ENCODE measurements at places on chromosomes 11 and 22.
A peak's percentile ranks its signal among the peaks of the same experiment; 100 is the strongest.

DNA sequence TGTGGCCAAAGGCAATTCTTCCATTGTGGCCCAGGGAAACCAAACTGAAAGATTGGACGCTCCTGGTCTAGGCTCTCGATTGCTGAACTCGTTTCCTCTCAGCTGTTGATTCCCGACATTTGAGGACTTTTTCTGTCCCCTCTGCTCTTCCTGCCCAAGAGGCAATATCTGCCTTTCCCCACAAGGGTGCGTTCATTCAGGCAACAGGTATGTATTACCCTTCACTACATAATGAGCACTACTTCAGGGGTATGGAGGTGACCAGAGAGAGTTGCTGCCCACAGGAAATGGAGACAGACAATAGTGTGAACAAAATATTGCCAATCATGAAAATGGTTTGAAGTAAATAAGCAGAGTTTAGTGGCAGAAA is 8.2 kb downstream of the PTH start:
- peak; percentile 22 for DNase-seq

DNA sequence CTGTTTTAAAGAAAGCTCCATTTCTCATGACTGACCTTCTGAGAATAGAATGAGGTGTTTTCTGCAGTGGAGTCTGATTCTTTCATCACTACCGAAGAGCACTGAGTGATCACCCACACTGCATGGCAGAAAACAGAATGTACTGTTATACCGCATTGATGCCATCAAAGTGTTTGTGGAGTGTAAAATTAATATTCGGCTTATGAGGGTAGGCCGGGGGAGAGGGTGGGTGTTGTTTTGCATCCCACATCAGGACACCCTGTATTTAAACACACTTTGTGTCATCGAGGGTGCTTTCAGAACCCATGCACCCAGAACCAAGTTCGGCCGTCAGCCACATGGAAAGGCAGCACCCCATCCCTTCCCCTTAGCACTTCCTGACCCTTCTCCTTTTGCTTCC is 41.3 kb upstream of the ETS1 start:
- DNase-seq, result no peak

DNA sequence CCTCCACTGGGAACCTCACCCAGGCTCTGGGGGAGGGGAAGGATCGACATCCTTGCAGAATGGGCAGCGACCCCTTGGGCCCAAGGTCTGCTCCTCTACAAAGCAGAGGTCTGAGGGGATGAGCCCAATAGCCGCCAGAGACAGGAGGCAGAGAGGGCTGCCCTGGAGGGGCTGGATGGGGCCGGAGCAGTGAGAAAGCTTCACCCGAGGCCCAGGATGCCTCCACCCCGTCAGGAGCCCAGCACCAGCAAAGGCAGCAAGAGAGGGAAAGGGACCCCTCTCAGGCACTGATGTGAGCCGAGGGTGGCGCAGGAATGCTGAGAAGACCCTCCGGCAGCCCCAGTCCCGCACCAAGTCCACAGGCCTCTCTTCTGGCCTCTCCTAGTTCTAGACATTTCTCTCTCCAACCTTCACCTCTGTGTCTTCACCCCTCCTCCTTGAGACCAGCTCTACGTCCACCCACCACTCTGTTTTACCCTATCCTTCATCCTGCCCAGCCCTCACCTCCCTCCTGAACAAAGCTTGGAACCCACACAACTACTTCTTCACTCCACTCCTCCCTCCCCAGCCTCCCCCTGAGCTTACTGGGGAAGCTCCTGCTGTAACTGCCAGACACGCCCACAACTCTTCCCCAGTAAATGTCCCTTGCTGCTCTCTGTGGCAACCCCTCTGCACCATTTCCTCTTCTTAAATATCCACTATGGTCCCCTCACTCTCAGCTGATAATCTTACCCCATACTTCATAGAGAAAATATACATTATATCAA is 131.9 kb downstream of the MPPED1 start:
- DNase-seq, result no peak

DNA sequence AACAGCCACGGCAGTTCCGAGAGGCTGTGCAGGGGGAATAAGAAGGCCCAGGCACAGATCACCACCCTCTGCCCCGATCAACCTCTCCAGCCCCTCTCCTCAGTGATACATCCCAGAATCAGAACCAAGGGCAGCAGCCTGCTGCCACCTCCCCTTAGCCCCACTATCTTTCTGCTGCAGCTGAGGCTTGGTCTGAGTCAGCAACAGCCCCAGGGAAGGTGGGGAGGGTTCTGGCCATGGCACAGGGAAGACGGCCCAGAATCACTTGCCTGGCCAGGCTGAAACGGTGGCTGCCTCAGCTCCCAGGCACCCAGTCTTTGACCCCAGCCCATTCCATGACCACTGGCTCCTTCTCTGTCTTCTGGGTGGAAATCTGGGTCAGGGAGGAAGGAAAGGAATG is 2.3 kb downstream of the CHID1 start:
- peak; percentile 8 for DNase-seq

DNA sequence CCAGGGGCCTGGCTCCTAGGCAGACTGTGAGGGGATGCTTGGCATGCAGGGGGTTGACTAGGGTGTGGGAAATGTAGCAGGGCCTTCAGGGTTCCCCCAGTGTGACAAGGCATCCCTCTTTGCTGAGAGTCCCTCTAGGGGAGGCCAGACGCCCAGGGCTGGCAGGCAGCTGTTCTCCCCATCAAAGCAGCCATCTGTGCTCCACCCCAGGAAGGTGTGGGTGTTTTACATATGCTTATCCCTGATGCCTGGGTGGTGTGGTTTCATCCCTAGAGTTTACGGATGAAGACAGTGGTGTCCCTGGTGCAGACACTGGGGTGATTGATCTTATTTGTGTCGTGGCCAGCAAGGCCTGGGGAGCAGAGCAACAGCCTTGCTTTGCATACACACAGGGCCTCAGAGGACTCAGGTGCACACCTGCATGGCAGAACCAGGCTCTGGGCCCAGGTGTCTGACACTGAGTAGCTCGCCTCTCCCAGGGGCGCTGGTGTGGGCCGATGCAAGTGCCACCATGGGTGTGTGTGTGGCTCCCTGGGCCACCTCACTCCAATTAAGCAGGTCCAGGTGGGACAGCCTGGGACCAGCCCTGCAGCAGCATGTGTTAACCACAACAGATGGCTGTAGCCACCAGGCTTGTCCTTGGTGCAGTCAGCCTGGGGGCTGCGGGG is 74.2 kb downstream of the MED15 start:
- DNase-seq, result no peak

DNA sequence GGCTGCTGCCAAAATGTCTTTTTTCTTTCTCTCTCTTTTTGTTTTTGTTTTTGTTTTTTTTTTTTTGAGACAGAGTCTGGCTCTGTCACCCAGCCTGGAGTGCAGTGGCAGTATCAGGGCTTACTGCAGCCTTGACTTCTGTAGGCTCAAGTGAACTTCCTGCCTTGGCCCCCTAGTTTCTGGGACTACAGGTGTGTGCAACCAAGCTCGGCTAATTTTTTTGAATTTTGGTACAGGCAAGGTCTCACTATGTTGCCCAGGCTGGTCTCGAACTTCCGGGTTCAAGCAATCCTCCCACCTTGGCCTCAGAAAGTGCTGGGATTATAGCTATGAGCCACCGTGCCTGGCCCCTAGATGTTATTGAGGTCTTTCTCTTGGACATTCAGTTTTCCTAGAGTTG is 2.2 kb upstream of the DDX10 start:
- no peak for DNase-seq

GRCh38 chr11:60951904-60952741 is at the start of gene SLC15A3:
SLC15A3 (minus strand) TSS chr11:60952176; CDS start chr11:60951551, 625 bp downstream.
- DNase-seq, result peak; percentile 47

DNA sequence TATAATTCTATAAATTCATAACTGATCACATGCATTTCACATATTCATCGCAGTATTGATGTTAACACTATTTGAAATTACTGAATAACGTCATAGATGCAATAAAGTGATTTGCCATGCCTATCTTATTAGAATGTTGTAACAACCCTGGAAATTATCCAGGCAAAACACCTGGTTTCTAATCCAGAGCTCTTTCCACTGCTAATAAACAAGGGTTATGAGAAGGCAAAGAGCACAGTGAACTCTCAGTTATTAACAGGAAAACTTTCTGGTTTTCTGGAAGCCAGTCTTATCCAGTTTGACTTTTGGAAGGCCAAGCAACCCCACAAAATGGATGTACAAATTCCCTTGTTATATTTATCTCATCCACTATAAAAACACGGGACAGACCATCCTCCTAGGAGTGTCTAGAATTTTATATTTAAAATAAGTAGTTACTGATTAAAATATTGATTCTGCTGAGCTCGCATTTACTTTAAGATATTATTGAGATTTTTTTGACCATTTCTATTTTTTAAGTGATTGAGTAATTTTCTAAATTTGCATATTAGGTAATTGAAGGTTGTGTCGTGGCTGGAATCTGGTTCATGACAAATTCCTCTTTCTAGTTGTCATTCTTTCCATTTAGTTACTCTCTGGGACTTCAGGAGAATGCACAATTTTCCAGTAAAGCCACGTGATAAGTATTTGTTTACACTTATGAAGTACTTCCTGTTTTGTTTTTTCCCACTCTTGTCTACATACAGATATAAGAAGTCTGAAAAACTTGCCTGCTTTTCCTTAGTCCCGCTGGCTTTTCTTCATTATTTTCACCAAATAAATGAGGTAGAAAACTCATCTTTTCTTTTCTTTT is 47.9 kb downstream of the DCUN1D5 start:
- no peak for DNase-seq

DNA sequence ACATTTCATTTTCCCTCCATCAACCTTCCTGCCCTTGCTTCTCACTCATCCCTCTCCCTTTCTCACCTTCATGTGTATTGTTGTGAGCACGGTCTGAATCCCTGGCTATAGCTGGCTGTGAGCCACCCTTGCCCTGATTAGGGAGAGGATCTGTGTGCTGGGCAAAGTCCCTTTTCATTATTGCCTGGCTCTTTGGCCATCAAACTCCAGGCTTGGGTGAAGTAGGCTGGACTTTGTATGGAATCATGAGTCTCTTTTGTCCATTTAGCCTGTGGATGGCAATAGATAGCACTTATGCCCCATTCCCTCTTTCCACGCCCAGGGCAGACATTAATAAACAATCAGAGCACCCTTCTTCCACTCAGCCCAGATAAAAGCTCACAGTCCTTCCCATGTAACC is 6.7 kb downstream of the MYO18B start:
- no peak for DNase-seq

DNA sequence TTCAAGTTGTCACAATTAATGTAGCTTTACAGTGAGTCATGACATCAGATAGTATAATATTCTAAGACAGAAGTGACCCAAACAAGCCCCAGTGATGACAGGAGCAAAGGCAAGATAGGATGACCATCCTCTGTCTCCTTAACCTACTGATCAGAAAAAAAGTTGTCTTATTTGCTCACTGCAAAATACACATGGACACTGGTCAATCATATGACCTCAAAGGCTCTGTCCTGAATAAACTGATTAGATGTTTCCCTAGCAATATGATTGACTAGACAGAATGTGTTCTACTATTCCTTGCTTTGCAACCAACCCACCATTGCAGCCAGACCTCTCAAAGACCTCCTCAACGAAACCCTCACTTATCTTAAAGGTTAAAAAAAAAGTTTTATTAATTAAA is 117.4 kb downstream of the SYN3 start:
- no peak for DNase-seq
